Activated CD8-positive, alpha-beta memory T cell treated with anti-CD3 and anti-CD28 coated beads for 1 hour (primary cell): ENCODE measurements at places on chromosomes 5 and 9.

GRCh38 chr9:95649801-95650213, 133.0 kb upstream of the PTCH1 start:
- no peak for DNase-seq

DNA sequence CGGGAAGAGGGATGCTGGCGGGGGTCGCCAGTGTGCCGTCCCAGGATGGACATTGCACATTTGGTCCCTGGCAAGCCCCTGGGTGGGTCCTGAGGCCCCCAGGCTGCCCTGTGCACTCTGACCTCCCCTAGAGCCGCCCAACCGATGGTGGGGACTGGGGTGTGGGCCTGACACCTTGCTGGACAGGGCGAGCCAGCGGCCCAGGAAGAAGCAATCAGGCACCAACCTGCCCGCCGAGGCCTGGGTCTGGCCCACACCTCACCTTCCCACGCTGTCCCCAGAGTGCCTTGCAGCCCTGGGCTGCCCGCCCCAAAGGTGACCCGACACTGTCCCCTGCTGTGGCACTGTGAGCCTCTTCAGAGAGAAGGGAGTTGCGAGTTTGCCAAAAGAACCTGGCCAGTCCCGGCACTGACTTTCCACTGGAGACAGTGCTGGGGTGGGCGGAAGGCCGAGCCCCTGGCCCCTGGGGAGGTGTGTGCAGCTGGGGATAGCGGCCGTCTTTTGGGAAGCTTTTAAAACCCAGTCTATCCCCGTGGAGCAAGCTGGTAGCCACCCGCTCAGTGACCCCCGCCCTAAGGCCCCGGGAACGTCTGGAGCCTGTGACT, 12.0 kb upstream of the NRARP start:
- no peak for DNase-seq

DNA sequence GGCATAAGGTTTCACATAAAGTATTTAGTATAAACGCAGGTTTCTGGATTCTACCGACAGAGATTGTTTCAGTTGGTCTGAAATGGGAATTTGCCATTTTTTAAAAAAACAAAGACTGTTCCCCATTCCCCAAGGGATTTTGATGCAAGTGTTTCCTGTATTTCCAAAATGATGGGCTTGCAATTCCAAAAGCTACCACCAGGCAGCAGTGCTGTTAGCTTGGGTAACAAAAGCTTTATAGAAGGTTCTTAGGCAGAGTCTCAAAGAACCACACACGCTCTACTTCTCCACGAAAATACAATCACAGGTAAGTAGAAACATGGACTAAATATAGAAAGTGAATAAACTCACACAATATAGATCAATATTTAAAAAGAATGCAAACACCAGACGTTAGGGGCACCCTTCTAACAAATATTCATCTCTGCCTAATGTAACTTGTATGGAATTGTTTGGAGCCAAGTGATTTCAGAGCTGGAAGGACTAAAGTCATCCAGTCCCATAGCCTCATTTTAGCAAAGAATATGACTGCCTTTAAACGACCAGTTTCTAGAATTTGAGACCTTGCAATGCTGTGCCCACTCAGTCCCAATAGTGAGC, 154.3 kb downstream of the SPOCK1 start:
- DNase-seq, result no peak

DNA sequence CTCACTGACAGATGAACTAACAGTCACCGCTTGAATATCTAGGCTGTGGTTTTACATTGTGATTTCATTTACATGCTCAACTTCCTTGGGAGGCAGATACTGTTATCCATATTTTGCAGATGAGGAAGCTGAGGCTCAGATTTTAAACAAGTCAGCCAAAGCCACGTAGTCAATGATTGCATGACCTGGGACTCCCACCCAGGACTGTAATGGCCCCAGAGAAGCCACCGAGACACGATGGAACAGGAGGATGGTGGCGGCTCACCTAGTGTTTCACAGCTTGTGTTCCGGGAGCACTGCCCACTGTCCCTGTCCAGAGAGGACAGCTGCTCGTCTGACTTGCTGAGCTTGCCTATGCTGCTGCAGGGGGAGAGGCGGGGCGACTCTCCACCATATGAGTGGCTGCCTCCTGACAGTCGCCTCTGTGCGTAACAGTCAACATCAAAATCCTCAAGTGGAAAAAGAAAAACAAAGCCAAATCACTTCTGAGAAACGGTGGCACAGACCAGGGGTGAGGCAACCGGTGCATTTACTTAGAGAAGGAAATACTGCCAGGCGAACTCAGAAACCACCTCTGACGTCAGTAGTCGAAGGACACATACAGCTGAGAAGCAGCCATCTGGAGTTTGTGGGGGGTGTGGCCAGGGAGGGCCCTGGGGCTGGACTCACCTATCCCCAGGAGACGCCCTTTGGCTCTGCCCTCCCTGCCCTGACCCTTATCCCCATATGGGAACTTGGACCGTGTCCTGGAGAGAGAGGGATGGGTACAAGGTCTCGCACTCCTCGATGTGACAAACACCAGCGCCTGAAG, 82.5 kb downstream of the PRRT1B start:
- peak; percentile 58 for DNase-seq

GRCh38 chr9:135023088-135023785, 64.2 kb upstream of the OLFM1 start:
- no peak for DNase-seq

DNA sequence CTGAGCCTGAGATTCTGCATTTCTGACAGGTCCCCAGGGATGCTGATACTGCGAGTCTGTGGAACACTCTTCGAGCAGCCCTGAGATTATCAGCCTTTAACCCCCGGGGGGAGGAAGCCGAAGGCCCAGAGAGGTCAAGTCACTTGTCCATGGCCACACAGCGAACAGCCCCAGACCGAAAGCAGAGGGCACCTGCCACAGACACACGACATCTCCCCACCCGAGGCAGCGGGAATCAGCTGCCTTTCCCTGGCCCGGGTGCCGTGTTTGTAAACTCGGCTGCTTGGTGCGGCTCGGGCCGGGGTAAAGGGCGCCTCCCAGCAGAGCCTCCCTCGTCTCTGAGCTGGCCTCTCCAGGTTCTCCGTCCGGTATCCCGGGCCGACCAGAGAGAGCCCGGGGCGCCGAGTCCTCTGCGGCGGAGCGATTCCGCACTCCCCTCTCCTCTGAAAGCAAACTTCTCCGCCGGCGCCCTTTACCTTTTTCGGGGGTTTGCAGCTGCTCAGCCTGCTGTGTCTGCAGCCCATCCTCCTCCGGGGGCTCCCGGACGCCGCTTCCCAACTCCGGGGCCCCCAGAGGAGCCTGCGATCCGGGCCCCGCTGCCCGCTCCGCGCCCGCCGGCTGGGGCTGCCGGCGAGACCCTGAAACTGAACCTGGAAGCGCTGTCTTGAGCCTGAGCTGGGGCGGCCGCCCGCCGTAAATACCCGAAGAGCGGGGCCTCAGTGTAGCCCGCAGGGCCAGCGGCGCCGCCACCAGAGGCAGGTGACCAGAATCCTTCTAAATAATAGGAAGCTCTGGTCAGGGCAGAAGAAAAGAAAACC, at the start of gene CCDC69:
CCDC69 (minus strand) TSS at position 646 of the 818 bp plus-strand sequence; CDS start at position 524, 122 bp downstream.
- DNase-seq, result no peak

DNA sequence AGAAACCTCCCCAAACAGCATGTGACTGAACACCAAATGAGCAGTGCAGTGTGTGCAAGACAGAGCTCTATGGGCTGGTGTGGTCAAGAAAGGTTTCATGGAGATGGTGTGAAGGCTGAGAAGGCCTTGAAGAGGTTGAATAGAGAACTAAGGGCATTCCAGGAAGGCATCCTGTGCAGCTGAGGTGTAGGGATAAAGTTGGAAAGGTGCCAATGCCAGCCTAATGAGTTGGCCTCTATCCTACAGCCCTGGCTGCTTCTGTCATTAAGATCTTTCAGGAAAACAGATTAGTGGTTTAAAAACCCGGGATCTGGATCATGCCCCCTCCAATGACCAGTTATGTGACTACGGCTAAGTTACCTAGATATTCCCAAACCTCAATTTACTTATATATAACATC, 4.0 kb downstream of the HDAC3 start:
- DNase-seq, result no peak

GRCh38 chr5:126811515-126812198, 34.7 kb downstream of the LMNB1 start:
- no peak for DNase-seq

DNA sequence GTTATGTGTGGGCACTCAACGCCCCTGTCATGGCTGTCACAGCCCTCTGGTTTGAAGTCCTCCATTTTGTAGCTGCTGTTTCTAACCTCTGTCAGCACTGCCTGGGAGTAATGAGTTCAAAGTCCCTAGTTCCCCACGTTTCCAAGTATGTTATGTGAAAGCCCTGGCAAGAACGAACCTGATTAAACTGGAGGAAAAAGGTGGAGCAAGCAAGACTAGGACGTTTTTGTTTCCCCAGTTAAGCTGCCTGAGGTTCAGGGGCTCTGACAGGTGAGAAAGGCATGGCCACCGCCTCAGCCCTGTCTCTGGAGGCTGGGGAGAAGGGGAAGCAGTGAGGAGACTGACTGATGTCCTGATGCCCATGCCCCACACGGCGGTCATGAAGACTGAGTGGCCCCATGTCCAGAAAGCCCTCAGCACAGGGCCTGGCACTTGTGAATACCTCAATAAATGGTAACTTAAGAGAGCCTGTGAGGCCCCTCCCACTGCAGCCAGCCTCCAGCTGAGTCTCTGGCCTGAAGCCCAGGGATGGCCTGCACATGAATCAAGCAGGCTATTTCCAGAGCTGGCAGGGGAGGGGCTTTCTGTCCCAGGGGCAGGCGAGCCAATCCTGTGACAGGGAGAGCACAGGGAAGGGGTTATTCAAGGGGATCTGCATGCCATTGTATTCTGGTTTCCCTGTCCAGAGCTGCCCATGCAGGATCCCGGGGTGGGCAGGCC, 61.8 kb downstream of the PFDN1 start:
- DNase-seq, result no peak

- no peak for DNase-seq
Measured at GRCh38 chr9:102054811-102055210, 316.4 kb upstream of the GRIN3A start.

DNA sequence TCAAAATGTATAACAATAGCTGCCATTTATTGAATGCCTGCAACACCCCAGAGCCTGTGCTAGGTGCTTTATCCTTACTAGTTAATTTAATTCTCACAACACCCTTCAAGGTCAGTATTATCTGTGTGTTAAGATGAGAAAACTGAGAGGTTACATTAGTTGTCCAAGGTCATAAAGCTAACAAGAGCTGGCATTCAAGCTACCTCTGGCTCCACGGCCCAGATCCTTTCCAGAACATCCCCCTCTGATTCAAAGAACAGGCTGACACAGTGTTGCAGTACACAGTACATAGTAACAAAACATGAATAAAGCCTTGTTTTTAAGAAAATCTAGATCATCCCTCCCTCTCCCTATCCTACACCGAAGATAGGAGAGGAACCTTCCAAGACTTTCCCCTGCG, 9.4 kb upstream of the FRMPD1 start:
- no peak for DNase-seq

- no peak for DNase-seq
Measured at GRCh38 chr9:2263665-2264064, 248.5 kb downstream of the SMARCA2 start.

GRCh38 chr5:89262030-89262429, 379.0 kb upstream of the MEF2C start:
- DNase-seq, result no peak

GRCh38 chr5:31964007-31964360, 210.1 kb downstream of the GOLPH3 start:
- no peak for DNase-seq

DNA sequence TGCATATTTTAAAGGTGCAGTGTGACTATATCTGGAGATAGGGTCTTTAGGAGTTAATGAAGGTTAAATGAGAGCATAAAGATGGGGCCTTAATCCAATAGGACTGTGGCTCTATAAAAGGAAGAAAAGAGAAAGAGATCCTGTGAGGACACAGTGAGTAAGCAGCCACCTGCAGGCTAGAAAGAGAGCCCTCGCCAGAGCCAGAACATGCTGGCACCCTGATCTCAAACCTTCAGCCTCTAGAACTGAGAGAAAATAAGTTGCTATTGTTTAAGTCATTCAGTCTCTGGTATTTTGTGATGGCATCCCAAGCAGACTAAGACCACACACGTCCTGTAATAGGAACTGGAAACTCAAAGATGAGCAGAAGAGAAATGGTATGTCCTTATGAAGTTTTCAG, 41.0 kb downstream of the RNF180 start:
- DNase-seq, result no peak

GRCh38 chr9:21477466-21477865, 4.6 kb downstream of the IFNE start:
- DNase-seq, result no peak

- DNase-seq, result no peak
Measured at GRCh38 chr5:89069591-89069990, 186.6 kb upstream of the MEF2C start.

DNA sequence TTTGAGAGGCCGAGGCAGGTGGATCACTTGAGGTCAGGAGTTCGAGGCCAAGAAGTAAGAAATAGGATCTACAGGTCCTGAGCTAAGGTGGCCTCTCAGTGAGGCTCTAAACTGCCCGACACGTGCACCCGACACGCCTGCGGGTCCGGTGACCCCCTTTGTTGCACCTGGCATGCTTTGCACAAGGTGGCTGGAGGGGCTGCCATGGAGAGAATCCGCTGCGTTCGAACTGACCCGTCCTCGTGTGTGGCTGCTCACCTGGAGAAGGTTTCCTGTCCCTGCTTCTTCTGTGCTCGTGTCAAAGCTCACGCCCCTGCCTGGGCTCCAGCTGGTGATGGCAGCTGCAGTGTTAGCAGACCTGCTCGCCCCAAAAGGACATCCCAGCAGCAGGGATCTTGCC, 5.7 kb upstream of the OLFM1 start:
- DNase-seq, result no peak

GRCh38 chr5:124302533-124302932, 443.9 kb downstream of the ZNF608 start:
- DNase-seq, result no peak

GRCh38 chr5:140295414-140295813, 7.5 kb downstream of the PFDN1 start:
- no peak for DNase-seq

- no peak for DNase-seq
Measured at GRCh38 chr5:854217-854616, 3.4 kb upstream of the ZDHHC11 start.

DNA sequence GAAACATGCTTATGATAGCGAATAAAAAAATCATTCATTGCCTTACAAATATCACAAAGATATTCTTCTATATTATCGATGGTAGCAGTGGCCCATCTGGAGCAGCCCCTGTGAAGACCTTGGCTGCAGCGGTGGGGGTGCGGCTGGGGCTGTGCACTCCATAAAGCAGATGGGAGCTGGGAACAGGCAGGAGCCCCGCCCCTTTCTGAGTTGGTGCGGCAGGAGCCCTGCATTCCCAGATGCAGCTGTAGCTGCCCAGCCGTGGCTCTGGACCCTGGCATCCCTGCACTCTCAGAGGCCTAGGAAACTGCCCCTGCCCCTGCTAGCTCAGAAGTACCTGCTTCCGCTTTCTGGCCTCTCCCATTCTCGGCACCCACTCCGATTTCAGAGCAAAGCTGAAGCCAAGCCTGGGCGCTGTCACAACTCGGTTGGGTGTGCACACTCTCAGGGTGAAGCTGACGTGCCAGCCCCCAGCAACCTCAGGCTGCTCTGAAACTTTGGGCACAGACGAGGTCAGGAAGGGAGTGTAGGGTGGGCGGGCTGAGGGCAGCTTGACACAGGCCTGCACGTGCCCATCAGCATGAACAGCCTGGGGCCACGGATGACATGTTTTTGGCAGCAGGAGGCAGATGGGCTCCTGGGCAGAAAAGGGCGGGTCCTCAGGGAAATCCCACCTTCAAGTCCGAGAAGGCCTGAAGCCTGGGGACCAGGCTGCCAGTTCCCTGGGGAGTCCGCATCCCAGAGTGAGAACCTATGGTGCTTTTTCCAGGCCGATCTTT, 1440.8 kb upstream of the ACO1 start:
- no peak for DNase-seq
